Left lung (tissue), 14 donors: ENCODE measurements at places on chromosomes 1 and 21.

DNA sequence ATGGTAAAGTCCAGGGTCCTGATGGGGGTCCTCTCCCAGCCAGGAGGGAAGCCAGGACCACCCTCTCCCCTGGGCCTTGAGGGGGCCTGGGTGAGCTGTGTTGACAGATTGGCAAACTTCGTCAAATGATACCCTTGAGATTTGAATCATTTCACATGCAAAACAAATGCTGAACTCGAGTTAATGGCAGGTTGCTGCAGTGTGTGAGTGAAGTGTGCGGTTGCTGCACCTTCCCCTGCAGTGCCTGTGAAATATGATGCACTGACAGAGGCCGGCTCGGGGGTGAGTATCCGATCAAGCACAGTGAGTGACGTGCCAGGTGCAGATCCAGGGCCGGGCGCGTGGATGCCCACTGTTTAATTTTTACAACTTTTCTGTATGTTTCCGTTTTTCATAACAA is 5.7 kb upstream of the KRTAP12-1 start:
- DNase-seq = no peak

- DNase-seq = no peak
These were observed 18.1 kb upstream of the PGD start for GRCh38 chr1:10380594-10381275.

- DNase-seq = no peak
These were observed 15.6 kb downstream of the SMG7 start for GRCh38 chr1:183487674-183488442.

DNA sequence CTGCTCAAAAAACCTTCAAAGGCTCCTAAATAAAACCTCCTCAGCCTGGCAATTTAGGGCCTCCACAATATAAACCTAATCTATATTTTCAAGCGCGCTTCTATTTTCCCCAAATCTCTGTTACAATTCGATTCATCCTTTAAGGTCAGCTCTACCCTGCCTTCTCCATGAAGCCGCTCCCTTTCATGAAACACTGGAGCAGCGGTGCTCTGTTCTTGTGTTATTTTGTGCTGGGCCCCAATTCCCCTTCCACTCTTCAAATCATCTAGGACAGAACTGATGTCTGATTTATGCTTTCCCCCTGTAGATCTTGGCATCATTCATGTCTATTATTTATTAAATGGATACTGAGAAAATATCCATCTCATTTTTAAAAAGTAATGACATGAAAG is 6.9 kb downstream of the ERRFI1 start:
- DNase-seq = no peak

GRCh38 chr1:225655509-225656258 is 2.8 kb upstream of the ENAH start:
- no peak for DNase-seq

DNA sequence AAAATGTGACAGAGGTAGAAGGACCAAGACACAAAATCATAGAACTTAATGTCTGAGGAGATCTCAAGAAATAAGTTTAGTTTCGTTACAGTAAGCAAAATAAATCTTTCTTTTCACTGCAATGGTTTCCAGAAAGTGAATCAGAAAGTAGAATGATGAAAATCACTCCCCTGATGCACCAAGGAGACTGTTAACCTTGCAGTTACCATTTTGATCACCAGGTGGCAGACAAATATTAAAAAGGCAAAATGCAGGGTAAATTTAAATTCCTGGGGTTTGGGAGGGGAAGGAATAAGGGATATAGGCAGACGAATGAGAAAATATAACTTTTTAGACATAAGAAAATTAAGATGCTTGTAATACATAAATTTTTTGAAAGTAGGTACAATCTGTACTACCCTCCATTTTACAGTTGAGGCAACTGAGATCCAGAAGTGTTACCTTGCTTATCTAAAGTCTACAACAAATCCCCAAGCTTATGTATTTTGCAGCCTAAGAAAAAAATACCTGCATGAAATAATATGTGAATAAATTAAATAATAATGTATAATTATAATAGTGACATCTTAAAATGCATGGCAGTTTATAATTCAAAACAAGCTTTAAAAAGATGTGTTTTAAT is 253.2 kb downstream of the CRB1 start:
- no peak for DNase-seq

GRCh38 chr1:48016515-48016914 is 19.3 kb upstream of the TRABD2B start:
- DNase-seq = no peak

GRCh38 chr1:68481041-68481440 is 15.8 kb downstream of the DEPDC1 start:
- DNase-seq = no peak

GRCh38 chr1:24315391-24315790 is 3.8 kb upstream of the GRHL3 start:
- DNase-seq = no peak

GRCh38 chr1:91687452-91687851 is 186.8 kb downstream of the CDC7 start:
- DNase-seq = no peak

GRCh38 chr21:44375281-44375651 is 21.8 kb downstream of the TRPM2 start:
- peak; percentile 68 for DNase-seq

DNA sequence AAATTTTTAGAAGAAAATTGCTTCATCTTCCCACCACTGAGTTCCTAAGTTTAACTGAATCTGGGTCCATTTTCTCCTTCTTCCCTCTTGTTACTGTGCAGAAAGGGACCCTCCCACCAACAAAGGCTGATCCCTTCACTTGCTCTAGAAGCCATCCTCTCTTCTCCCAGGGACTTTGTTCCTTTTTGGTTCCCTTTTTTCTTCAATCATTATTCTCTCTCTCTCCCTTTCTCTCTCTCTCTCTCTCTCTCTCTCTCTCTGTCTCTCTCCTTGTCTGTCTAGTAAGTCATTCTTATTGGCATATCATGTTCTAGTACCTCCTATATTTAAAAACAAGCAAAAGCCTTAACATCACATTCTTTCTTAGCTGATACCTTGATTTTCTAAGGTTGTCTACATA is 31.7 kb upstream of the GADD45A start:
- DNase-seq = no peak

DNA sequence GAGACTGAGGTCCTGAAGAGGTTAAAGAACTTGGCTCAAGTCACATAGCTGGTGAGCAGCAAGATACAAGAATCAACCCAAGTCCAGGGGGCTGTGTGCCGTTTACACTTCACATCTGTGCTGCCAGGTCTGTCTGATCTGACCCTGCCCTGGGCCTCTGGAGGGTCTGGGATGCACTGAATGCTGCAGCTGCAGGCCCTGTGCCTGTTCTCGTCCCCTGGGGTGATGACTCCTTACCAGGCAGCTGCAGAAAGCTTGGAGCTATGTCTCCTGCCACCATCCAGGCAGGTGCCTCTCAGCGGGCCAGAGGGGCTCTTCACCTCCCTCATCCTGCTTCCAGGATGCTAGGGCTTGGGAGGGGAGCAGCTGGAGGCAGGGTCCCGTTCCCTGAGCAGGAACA is 63.5 kb downstream of the LRRN2 start:
- DNase-seq = no peak

- no peak for DNase-seq
These were observed 70.0 kb upstream of the PAX7 start for GRCh38 chr1:18560692-18561091.

GRCh38 chr21:16070207-16070651 is 340.4 kb downstream of the USP25 start:
- no peak for DNase-seq

- peak; percentile 63 for DNase-seq
These were observed 9.5 kb upstream of the TMEM39B start for GRCh38 chr1:32063261-32063681.

DNA sequence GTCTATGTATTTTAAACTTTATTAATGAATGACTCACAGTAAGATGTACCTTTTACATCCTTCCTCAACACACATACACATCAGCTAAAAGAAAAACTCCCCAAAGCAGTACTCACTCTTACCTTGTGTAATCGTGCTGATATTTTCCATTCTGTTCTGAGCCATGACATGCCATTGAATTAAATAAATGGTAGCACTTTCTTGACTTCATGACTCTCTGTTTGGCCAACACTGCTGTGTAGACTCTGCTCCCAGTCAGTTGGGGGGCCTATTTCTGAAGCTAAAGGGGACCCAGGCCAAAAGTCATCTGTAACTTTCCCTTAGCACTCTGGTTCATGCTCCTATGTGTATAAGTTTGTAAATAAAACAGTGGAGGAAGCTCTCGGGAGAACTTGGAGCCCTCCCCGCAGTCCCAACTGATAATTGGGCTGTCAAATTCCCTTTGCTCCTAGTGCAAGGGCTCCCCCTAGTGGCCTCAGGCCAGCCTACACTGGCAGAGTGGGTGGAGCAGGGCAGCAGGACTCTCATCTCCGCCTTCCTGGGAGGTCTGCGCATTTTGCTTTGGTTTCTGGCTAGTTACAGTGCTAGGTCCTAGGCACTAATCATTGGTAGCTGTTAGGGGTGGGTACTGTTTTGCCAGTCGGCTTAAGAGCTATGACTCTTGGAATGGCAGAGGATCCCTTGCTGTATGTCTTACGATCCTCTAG is 1.7 kb upstream of the FYB2 start:
- DNase-seq = peak; percentile 51

GRCh38 chr1:20730690-20731056 is 1.8 kb downstream of the SH2D5 start:
- no peak for DNase-seq

- DNase-seq = no peak
These were observed 17.4 kb downstream of the SLC27A3 start for GRCh38 chr1:153792631-153793041.

GRCh38 chr1:198638894-198639635 is at the start of gene PTPRC:
Gene PTPRC (plus strand): TSS chr1:198639040. CDS start chr1:198639269, 229 bp downstream.
- no peak for DNase-seq

- no peak for DNase-seq
These were observed 17.9 kb downstream of the CLDN14 start for GRCh38 chr21:36461918-36462486.

- DNase-seq = no peak
These were observed 11.0 kb downstream of the AHCYL1 start for GRCh38 chr1:109995536-109995935.

DNA sequence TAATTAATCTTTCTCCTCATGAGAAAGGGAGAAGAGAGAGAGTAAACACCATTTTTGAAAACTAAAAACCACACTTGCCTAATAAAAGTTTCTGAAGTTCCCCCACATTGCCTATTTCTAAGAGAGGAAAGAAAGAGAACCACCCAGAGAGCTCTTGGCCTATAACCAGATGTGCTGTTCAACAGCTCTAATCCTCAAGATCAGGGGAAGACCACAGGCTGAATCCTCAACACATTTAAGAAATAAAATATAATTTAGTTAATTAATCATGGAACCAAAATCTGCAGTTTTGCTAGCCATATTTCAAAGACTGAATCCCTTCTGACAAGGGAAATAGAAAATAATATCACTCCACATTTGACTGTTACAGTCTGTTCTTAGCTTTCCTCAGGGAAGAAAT is 11.9 kb downstream of the PRRX1 start:
- DNase-seq = no peak

DNA sequence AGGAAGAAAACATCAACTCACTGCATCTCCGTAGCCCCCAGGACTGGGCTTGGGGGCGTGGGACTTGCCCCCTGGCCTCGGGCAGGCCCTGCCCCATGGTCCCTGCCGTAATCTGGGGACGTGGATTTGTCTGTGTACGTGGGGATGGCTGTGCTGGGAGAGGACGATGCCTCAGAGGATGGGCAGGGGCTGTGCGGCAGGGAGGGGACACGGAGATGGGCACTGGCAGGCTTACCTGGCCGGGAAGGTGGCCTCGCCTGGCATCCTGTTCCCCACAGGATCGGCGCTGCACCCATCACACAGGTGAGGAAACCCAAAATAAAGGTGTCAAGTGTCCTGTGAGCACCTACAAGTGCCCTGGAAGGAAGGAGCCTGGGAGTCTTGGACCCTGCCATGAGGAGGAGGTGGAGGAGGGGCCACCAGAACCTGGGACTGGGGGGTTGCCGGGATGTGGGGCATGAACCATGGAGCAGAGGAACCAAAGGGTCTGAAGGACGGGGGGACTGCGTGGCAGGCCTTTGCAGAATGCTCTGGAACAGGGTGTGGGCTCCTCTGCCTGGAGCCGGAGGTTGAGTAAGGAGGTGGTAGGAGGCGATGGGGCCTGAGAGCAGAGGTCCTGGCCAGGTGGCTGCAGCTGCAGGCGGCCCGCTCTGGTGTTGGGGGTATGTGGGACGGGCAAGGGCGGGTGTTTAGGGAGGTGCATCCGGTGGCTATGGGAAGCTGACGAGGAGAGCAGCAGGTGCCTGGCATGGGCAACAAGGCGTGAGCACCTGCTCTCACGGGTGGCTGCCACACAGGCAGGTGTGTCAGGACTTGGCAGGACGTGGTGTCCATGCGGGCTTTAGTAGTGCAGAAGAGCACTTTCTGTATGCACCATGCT is 27.8 kb upstream of the LRRC3 start:
- no peak for DNase-seq

- DNase-seq = peak; percentile 68
These were observed 18.5 kb downstream of the WLS start for GRCh38 chr1:68213843-68214242.

GRCh38 chr1:116203920-116204319 is 92.7 kb downstream of the MAB21L3 start:
- no peak for DNase-seq

DNA sequence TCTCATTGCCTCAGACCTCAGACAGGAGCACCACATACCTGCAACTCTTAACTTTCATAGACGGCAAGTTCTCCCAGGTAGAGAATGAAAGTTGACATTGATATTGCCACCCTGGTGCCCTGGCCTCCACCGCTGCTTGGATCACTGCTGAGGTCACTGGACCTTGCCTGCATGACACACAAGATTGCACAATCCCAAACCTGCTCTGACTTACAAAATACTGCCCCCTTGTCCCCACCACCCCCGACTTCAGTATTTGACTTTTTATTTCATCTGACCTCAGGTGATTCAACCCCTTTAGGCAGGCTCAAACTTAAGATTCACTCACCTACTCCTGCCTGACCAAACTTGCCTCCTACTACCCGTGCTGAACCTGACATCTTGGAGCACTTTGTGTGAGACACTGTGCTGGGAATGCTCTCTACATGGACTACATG is 43.1 kb upstream of the S1PR1 start:
- no peak for DNase-seq

DNA sequence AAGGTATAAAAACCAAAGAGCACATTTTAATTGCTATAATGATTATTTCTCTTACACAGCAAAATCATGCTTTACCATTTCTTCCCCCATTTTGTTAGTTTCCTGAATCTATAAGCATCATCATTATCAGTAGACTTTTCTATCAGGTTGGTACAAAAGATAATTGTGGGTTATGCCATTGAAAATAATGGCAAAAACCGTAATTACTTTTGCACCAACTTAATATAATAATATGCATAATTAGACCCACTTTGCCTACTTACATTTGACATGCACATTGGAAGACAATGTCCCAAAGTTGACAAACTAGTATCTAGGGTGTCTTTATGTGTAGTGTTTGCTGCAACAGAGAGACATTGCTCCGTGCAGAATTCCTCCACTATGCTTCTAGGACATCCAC is 594.2 kb downstream of the LMO4 start:
- DNase-seq = no peak

DNA sequence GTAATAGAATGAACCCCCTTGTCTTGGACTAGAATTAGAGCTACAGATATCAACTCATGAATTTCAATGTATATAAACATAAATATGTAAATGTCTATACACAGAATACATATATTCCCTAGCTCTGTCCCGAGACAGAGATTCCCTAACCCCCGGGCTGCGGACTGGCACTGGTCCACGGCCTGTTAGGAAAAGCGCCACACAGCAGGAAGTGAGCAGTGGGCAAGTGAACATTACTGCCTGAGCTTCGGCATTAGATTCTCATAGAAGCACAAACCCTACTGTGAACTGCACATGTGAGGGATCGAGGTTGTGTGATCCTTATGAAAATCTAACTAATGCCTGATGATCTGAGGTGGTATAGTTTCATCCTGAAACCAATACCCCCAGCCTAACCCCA is 51.2 kb downstream of the PIK3R3 start:
- no peak for DNase-seq

- DNase-seq = peak; percentile 34
These were observed 71.4 kb downstream of the USP1 start for GRCh38 chr1:62508187-62508758.
